Endodermal cell (in vitro differentiated cells): ENCODE measurements at places on chromosomes 7 and 10.
A peak's percentile ranks its signal among the peaks of the same experiment; 100 is the strongest.

GRCh38 chr7:82360591-82361368, 82.8 kb downstream of the CACNA2D1 start:
- no peak for DNase-seq

DNA sequence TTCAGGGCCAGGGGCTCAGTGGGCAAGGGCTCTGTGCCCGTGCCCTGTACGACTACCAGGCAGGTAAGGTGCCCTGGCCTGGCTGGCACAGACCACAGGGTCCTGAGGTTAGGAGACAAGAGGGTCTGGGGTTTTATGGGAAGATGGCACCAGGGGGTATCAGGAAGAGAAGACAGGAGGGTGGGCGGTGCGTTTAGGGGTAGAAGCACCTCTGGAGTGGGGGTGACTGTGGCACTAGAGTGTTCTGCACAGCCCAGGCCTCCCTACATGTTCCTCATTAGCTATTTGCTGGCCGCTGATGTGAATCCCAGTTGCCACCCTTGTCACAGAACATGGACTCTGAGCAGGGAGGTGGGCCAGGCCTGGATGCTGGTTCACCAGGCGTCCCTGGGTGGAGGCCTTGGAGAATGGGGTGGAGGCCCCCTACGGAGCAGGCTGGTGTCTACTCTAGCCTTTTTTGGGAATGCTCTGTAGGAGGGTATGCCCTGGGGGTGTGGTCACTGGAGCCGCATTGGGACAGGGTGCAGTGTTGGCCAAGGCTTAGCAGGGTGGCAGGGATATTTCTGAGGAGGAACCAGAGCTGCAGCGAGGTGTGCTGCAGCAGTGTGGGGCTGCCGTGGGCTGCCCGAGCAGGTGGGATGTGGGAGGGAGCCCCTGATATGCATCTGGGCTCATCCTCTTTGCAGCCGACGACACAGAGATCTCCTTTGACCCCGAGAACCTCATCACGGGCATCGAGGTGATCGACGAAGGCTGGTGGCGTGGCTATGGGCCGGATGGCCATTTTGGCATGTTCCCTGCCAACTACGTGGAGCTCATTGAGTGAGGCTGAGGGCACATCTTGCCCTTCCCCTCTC, 5.0 kb downstream of the PGAM2 start:
- no peak for DNase-seq

GRCh38 chr10:101046332-101047238, 15.2 kb upstream of the KAZALD1 start:
- peak; percentile 79 for DNase-seq

- DNase-seq: peak; percentile 56
Measured at GRCh38 chr7:151460474-151460855, 20.5 kb upstream of the CRYGN start.

GRCh38 chr10:71776481-71776925, 3.2 kb upstream of the VSIR start:
- DNase-seq: no peak

DNA sequence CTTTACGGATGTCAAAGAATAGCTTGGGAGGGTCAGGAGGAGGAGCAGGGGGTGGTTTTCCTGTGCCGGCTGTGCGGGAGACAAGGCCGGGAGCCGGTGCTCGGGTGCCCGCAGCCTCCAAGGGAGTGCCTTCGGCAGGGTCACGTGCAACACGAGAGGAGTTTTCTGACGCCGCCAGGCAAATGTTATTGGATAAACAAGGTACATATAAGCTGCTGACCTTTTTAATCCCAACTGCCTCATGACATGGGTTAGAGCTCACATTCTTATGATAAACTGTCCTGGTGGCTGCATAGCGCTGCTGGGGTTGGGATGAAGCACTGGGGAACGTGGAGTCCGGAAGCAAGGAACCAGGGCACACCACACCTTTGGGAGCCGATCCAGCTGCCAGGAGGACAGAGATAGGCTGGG, 124.8 kb upstream of the PDLIM1 start:
- DNase-seq: no peak

DNA sequence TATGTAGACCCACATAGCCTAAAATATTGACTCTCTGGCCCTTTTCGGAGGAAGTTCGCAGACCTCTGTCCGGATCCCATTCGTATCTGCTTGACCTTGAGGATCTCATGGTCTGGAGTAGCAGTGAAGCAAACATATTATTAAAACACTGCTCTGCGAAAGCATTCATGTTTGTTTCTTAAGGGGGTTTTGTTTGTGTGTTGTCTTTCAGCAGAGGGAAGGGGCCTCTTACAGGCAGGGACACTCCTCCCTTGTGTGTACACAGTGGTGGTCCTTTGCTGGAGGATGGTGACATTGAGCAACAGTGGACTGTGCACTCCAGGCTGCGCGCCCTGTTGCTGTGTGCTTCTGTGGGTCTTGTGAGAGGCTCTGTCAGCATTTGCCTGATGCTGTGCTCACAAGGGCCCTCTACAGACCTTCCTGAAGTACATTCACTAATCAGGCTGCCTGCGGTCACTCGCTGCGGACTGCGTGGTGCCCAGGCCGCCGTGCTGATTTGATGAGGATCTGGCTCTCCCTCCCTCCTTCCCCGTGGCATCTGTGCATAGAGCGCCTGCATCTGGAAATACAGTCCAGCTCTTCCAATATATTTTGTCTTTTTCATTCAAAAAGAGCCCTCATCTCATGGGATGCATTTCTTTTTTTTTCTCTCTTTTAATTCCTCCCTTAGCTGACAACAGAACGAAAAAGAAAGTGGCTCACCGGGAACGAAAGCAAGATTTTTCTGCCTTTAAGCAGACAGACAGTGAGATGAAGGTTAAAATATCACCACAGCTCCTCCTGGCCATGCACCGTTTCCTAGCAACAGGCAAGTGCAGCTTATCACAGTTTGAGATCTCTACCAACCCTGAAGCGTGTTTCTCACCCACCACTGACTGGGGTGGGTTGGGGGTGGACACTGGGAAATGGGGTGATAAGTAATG, 135.8 kb downstream of the CNNM2 start:
- DNase-seq: peak; percentile 85

- DNase-seq: no peak
Measured at GRCh38 chr7:53794816-53795215, 747.4 kb upstream of the VSTM2A start.

DNA sequence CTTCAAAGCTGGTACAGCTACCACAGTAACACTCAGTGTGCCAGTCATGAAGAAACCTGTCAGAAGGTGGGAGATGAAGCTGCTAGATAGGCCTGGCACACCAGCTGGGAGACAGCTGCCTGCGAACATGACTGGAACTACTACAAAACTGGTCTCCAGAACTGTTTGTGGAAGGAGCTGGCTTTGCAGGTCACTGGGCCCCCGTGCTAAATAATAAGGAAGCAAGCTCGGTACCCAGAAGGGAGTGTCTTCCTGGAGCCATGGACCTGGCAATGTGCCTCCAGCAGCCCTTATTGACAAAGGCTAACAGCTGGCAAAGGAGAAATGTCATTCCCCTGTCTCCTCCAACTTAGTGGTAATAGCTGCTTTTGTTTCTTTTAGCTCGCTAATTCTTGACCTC, 1217.6 kb upstream of the LRRN3 start:
- no peak for DNase-seq

DNA sequence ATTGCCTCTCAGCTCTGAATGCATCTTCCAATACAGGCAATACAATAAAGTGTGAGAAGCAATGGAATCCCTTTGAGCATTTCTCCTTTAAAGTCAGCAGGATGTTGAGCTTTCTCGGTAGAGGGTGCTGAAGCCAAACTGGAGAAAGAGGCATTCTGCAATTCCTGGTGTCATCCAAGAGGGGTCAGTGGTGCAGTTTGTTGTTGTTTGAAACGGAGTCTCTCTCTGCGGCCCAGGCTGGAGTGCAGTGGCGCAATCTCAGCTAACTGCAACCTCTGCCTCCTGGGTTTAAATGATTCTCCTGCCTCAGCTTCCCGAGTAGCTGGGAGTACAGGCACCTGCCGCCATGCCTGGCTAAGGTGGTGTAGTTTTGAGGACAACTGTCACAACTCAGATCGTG, 486.5 kb downstream of the CALN1 start:
- peak; percentile 81 for DNase-seq

- DNase-seq: no peak
Measured at GRCh38 chr10:740936-741431, 51.5 kb upstream of the DIP2C start.

GRCh38 chr10:104910712-104911111, 269.6 kb downstream of the SORCS3 start:
- DNase-seq: no peak

DNA sequence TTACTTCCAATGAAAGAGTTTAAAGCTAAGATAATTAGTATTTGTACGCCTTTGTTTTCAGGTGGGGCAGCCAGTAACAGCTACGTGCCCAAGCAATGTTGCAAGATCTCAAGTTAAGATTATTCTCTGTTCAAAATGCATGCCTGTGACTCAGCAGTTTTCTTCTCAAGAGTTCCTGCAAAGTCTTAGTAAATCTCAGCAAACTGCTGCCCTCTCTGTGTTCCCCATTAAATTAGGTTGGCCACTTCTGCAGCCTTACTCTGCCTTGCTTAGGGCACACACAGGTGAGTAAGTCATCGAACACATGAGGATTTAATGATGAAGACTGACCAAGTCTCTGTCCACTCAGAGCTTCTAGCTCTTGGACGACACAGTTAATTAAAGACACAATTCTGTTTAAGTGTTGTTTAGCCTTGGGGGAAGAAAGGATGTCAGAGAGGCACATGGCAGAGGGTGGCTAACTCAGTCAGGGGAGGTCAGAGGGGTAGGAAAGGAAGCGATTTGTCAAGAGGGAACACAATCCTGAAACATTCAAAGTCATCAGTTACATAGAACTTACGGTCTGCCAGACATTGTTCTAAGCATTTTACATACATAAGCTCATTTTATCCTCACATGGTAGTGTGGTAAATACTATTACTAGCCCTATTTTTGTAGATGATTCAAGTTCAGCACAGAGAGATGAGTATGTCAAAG, 20.2 kb upstream of the SLC35G1 start:
- DNase-seq: no peak

GRCh38 chr10:28467615-28468014, 65.3 kb upstream of the WAC start:
- no peak for DNase-seq

- DNase-seq: peak; percentile 51
Measured at GRCh38 chr7:136883046-136883445, 14.6 kb downstream of the CHRM2 start.

GRCh38 chr10:34814223-34814912, 728 bp downstream of the PARD3 start:
- DNase-seq: peak; percentile 89

- no peak for DNase-seq
Measured at GRCh38 chr7:63009771-63010170, 988.9 kb upstream of the ZNF722 start.

DNA sequence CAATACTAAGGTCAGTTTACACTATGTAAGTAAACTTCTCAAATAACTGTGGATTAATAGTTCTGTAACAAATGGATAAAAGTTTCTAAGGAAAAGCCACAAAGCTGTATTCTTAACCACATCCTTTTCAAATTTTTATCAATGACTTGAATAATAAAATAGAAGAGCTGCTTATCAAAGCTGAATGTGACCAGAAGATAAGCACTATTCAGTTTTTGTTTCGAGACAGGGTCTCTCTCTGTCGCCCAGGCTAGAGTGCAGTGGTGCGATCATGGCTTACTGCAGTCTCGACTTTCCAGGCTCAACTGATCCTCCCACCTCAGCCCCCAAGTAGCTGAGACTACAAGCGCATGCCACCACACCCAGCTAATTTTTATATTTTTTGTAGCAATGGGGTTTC, 17.0 kb downstream of the UPF2 start:
- DNase-seq: no peak

GRCh38 chr7:107078517-107078966, 34.0 kb downstream of the PRKAR2B start:
- peak; percentile 60 for DNase-seq

GRCh38 chr10:12796401-12797160, 204.9 kb downstream of the CCDC3 start:
- DNase-seq: no peak

GRCh38 chr10:96270571-96270970, 798 bp downstream of the BLNK start:
- no peak for DNase-seq

DNA sequence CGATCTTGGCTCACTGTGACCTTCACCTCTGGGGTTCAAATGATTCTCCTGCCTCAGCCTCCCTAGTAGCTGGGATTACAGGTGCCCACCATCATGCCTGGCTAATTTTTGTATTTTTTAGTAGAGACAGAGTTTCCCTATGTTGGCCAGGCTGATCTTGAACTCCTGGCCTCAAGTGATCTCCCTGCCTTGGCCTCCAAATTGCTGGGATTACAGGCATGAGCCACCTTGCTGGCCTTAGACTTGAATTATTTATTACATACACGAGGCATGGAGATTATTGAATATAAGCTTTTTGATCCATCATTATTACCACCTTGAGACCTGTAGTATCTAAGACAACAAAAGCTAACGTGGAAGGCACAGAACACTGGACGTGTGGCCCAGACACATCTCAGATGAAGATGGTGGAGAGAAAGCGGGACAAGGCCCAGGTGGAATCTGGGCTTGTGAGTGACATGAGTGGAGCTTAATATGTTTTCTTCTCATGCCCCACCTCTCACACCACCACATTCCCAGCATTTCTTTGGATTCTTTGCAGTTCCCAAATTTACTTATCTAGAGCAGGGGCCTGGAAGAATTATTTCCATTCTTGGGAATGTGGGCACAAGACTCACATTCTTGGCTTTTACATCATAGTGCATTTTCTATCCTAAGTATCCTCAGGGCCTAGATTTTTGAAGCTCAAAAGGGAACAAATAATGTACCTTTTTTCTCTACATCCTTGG, 76.6 kb downstream of the SUGCT start:
- DNase-seq: no peak

GRCh38 chr7:143936087-143937009, 1.3 kb downstream of the OR2F2 start:
- no peak for DNase-seq

GRCh38 chr10:122521011-122521410, 39.5 kb upstream of the DMBT1 start:
- no peak for DNase-seq

- DNase-seq: no peak
Measured at GRCh38 chr7:121266307-121266894, 62.4 kb upstream of the WNT16 start.

DNA sequence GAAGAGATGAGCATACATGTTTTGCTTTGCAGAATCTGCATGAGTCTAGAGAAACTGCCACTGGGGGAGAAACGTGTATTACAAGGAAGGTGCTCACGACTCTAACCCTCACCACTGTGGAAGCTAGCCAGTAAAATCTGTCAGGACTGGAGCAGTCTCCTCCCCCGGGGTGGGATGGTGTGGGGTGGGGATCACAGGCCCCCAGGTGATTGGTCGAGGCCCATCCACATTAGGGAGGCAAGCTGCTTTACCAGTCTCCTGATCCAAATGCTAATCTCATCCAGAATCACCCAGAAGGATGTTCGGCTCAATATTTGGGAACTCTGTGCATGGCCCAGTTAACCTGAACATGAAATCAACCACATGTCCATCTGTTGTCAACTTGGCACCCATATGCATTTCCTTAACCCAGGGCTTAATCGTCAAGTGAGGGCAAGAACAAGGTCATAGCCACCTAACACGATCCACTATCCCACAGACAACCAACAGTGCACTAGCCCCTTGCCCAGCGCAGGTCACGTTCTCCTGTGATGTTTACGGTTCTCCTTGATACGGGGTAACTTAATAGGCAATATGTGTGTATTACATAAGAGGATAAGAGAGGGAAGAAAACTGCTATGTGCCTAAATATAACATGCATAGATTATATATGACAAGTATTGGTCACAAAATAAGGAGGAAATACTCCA, 40.8 kb downstream of the DNAJB6 start:
- DNase-seq: no peak

GRCh38 chr10:29028486-29028885, 260.4 kb upstream of the LYZL1 start:
- DNase-seq: no peak

- DNase-seq: no peak
Measured at GRCh38 chr10:88828310-88828709, 23.3 kb downstream of the ANKRD22 start.
